Activated naive CD8-positive, alpha-beta T cell treated with anti-CD3 and anti-CD28 coated beads, Interleukin-2, amount 10 ng/mL, durations not matched to agents 7 days and 5 days (primary cell): ENCODE measurements at places on chromosomes 3 and 15. TPM values are rescaled to one million over a fixed set of nuclear protein-coding genes. Genes with fewer than 3 reads are reported as not detected.

GRCh38 chr3:126355777-126356372, 1.3 kb downstream of the KLF15 start:
- DNase-seq, result no peak

- DNase-seq, result no peak
Measured at GRCh38 chr3:14206548-14207177, 28.0 kb downstream of the LSM3 start.

- DNase-seq, result no peak
Measured at GRCh38 chr3:67620869-67621268, 33.5 kb downstream of the SUCLG2 start.

- DNase-seq, result no peak
Measured at GRCh38 chr3:37668818-37669610, 192.7 kb upstream of the CTDSPL start.

GRCh38 chr3:153746211-153746610, 375.0 kb upstream of the ARHGEF26 start:
- no peak for DNase-seq

DNA sequence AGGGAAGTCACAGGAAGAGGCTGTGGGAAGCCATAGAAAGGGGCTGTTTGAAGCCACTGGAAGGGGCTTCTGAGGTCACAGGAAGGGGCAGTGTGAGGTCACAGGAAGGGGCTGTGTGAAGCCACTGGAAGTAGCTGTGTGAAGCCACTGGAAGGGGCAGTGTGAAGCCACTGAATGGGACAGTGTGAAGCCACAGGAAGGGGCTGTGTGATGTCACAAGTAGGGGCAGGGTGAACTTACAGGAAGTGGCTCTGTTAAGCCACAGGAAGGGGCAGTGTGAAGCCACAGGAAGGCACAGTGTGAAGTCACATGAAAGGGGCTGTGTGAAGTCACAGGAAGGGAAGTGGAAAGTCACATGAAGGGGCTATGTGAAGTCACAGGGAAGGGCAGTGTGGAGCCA, 33.1 kb downstream of the GASK1A start:
- no peak for DNase-seq

- DNase-seq, result no peak
Measured at GRCh38 chr3:86175051-86175536, 815.9 kb downstream of the VGLL3 start.

DNA sequence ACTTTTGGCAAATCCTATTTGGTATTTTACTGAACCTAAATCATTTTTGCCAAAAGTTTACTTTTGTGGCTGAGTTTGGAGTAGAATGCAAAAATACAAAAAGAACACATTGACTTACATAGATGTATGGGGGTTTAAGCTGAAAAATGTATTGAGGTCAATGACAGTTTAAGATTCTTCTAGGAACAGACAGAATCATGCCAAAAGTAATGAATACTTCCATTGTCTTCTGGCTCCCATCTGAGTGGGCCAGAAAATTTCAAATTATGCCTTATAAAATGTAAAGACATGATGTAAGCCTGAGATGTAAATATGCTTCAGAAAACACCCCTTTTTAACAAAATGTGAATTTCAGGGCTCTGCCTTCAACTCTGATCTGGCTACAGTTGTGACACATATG, 375.1 kb upstream of the DPH6 start:
- no peak for DNase-seq

DNA sequence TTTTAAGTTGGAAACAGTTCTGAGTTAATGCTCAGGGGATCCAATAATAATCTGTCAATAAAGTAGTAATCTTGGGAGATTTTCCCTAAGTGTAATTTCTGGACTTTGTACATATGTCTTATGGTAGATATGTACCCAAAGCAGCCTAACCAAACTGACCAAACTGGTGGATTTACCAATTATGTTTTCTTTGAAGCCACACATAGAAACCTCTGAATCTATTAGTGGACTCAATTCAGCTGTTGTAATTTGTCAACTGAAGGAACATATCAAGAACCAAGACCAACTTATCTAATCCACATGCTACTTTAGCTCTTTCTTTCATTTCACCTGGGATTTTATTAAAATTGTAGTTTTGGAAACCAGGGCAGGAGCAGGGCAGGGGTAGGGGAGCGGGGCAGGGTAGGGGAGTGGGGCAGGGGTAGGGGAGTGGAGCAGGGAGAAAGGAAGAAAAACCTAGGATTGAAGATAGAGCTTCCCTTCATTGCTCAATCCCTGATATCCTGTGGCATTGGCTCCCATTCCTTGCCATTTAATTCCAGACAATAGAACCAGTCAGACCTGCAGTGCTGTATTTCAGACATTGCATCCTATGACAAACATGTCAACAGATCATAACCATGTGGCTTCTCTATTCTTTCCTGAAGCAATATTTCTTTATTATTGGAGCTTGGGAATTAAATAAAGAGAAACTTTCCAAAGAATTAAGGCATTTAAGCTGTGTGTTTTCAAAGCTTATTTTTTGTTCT, 101.8 kb downstream of the NFKBIZ start:
- DNase-seq, result no peak

DNA sequence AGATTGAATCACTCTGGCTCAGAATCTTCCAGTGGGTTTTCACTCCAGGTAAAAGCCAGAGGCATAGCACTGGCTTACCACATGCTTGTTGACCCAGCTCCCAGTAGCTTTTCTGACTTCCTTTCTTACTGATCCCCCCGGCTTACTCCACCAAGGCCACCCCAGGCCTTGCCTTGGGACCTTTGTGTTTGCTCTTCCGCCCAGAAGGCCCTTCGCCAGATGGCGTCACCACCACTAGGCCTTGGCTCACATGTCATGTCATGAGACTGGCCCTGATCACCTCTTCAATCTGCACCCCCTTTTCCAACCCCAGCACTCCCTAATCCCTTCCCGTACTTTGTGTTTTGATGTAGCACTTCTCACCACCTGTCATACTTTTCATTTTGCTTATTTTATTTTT, 98.5 kb upstream of the UMPS start:
- DNase-seq, result no peak

- no peak for DNase-seq
Measured at GRCh38 chr15:65328506-65329287, 24.2 kb downstream of the RNU5B-1 start.

DNA sequence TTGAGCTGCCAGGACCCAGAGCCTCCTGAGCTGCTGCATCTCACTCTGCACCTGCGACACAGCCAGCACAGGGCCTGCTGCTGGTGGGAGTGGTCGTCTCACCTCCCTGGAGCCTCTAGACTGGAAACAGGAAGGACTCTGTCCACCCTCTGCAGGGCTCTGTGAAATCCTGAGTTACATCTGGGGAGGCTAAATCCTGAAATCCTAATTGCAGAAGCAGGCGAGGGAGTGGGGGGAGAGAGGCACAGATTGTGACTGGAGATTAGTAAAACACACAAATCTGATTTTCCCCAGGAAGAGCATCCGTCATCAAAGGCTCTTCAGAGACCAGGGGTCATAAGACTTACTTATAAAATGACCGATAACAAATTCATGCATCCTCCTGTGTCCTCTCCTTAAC, 31.6 kb upstream of the GABRG3 start:
- DNase-seq, result no peak

DNA sequence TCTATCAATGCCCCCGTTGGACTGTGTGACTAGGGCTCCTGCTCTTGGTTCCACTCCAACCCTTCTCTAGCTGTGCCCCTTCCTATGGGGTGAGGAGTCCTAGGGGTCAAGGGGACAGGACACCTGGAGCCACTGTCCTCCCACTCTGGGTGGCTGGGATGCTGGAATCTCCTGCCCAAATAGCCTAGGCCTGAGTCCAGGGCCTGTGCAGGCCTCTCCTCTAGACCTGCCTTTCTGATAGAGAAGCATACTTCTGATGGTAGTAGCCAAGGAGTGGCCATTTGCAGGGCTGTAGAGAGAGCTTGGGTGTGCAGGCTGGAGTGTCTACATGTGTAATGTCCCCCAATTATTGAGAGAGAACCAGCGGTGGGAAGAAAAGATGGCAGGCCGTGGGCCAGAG, 54.2 kb downstream of the ITGA11 start:
- DNase-seq, result no peak

- DNase-seq, result no peak
Measured at GRCh38 chr3:45832699-45833098, 9.2 kb downstream of the LZTFL1 start.

GRCh38 chr15:36117296-36117787, 462.1 kb upstream of the CDIN1 start:
- DNase-seq, result no peak

DNA sequence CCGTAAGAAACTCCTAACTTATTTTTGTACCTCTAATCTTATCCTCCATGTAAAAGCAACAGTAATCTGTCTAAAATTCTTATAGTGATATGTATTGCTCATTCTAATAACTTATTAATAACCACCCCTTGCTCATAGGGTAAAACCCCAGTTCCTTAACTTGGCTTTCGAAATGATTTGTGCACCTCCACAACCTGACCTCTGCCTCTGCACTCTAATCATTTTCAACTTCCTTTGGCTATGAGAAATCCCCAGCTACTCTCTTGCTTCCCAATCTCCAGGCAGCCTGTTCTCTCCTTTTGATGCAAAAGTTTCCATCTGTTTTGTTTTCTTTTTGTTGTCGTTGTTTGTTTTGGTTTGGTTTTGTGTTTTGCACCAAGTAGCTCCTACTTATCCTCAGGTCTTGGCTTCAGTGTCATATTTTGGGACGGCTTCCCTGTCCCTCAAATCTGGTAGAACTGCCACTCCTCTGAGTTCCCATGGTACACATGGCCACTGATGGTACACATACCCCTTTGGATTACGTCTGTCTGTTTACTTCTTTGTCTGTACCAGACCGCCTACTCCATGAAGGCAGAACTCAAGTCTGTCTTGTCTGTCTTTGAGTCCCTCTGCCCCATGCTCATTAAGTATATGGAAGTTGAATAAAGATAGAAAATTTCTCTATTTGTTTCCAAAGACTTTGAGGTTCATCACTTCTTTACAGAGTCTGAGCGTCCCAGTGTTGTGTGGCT, 105.6 kb upstream of the TGFBR2 start:
- DNase-seq, result no peak

DNA sequence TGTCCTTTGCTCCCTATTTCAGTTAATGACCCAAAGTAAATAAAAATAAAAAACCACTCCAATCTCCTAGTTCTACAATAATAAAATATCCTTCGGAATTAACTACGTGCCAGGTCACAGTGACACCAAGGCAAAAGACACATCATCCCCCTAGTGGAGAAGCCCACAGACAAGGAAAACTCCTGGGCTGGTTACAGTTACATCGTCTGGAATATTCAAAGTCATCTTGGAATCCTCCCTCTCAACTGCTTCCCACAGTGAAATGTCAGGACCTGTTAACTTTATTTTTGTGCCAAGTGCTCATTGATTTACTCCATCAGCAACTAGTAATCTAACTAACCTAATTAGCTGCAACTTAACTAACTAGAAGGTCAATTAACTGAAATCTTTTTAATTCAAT, 349.3 kb downstream of the MAGI1 start:
- DNase-seq, result no peak

GRCh38 chr3:180700941-180701340, 21.7 kb upstream of the CCDC39 start:
- DNase-seq, result no peak

- no peak for DNase-seq
Measured at GRCh38 chr3:127214975-127215374, 22.0 kb downstream of the PRR23E start.

GRCh38 chr15:60605879-60606307, 127.0 kb upstream of the ICE2 start:
- no peak for DNase-seq

DNA sequence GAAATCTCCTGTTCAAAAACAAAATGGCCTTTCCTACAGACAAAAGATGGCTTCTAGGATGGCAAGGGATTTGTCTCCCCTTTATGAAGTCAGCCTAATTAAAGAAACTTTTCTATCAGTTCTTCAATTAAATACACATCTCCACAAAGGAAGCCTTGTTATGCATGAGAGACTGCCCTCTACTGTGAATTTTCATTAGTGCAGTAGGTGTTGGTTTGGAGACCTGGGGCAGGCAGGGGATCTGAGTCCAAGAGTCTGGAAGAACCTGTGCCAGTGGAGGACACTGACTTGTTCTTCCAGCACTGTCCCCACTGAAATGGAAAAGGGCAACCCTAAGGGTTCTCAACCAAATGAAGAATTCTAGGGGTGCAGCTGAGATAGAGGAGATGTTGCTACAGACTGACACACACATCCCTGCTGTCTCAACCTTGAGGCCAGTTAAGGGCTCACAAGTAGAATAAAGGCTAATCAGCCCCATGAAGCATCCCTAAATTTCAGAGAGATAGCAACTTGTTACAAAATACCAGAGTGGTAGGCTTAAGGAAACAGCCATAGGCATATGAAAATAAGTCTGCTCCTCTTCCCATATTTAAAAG, 174.0 kb upstream of the PRICKLE2 start:
- no peak for DNase-seq

GRCh38 chr15:76200641-76201105, 110.6 kb downstream of the ETFA start:
- DNase-seq, result peak; percentile 23

DNA sequence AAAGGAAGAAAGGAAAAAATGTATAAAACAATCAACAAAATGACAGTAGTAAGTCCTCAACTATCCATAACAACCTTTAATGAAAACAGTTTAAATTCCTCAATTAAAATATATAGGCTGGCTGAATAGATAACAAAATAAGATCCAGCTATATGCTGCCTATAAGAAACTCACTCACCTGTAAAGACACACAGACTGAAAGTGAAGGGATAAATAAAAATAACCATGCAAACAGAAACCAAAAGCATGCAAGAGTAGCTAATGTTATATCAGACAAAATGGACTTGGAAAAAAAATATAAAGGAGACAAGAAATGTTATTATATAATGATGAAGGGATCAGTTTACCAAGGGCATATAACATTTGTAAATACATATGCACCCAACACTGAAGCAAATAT, 51.2 kb downstream of the AP4E1 start:
- no peak for DNase-seq

CCDC39 gene
- not detected for total RNA-seq

FBXO40 gene
- total RNA-seq, result not detected

SLC22A13 gene
- total RNA-seq, result 0.61 TPM

GREM1 gene
- total RNA-seq, result not detected

UBA7 gene
- 299 TPM for total RNA-seq

GABRB3 gene
- total RNA-seq, result not detected

HYAL1 gene
- total RNA-seq, result 0.28 TPM

ALG3 gene
- total RNA-seq, result 38.9 TPM

ADPGK gene
- total RNA-seq, result 79.2 TPM

ZNF197 gene
- total RNA-seq, result 18.4 TPM

ANKUB1 gene
- total RNA-seq, result not detected

BCL2A1 gene
- 33.6 TPM for total RNA-seq

PPP2R3A gene
- 0.23 TPM for total RNA-seq

DOCK3 gene
- 3.3 TPM for total RNA-seq

USF3 gene
- 20.6 TPM for total RNA-seq

CCDC54 gene
- total RNA-seq, result not detected
